ENCODE measurements at places on chromosomes 2 and 18.

DNA sequence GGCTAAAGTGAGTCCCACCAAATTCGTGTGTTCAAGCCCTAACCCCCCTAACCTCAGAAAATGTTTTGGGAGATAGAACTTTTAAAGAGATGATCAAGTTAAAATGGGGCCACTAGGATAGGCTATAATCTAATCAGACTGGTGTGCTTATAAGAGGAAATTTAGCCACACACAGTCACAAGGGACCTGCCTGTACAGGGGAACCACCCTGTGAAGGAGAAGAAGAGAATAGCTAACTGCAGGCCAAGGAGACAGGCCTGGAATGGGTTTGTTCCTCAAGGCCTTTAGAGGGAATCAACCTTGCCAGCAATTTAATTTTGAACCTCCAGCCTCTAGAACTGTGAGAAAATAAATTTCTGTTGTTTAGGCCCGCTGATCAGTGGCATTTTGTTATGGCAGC is 36.0 kb upstream of the TANK start:
- DNase-seq: no peak

DNA sequence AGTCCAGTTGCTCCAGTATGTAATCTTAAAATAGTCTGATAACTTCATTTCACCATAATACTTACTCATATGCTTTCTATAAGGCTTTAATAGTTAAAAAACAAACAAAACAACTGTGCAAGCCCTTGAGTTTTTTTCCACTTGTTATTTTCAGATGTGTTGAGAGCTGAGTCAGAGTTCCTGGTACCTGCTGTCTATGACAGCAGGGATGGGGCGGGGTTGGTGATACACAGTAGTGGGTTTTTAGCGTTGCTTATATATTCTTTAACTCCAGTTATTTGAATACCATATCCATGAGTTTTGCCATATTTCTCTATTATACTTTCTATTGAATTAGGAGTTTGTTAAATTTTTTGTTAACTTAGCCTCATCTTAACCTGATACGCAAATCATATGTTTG is 5.0 kb downstream of the NAPG start:
- DNase-seq: no peak

GRCh38 chr2:38697116-38697840 is 31.4 kb downstream of the GALM start:
- no peak for DNase-seq

GRCh38 chr2:20634507-20635112 is 16.3 kb downstream of the HS1BP3 start:
- no peak for DNase-seq

- DNase-seq: no peak
Measured at GRCh38 chr2:116879650-116880160, 934.8 kb upstream of the DDX18 start.

DNA sequence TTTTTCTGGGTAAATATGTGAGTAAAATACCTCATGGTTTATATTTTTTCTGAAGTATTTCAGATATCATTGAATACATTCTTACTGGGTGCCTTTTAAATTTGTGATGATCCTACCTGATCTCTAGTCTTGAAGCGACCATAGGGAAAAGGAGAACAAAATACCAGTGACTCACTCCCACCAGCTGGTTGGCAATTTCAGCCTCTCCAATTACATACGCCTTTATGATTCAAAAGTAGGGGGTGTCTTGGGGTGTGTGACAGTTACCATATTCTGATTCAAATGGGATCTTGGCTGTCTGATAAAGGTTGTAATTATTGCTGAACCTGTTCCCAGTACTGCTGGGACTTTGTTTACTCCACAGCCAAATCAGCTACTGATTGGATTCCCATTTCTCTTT is 175.9 kb upstream of the NXPH2 start:
- no peak for DNase-seq

DNA sequence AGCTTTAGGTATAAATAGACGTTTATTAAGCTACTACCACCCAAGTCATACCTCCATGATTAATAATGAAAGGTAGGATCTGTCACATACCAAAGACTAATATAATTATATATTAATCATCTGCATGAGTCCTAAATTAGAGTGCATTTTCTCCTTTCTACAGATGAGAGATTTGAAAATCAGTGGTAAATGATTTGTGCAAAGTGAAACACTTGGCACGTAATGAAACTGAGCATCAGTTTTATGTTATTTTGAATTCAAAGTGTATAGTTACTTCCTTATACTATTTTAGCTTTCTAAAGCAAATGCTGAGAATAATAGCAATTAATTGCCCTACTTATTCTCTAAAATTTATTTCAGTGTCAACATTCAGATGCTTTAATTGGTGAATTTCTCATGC is 615.3 kb downstream of the TRIB2 start:
- no peak for DNase-seq

DNA sequence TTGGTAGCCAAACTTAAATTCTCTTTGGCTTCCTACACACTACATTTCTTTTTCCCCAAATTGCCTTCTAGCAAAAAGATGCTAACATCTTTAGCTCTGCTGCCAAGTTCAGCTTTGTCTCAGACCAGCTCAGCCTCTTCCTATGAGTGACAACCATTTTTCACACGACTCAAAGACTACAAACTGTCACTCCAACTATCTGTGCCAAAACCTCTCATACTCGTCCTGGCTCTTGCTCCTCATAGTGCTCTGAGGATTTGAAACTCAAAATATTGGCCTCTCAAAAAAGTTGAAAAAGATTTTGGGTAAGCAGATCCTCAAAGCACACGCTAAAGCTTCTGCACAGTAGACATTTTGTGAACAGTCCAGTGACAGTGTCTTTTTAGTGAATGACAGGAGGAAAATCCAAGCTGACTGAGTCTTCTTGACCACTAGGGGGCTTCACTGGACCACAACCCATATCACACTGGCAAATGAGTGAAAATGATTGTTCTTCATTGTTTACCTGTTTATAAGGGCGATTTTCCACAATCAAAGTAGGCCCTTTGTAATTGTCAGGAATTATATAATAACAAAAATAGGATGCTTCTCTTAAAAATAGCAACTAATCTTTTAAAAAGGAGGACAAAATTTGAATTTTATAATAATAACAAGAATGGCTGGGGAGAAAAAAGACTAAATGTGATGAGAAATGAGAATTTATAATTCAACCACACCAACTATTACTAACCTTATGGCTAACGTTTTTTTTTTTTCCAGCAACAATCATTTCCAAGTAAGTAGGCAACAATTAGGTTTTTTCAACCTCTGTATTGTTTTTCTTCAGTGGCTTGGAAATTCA is 85.5 kb upstream of the PGAP1 start:
- no peak for DNase-seq

DNA sequence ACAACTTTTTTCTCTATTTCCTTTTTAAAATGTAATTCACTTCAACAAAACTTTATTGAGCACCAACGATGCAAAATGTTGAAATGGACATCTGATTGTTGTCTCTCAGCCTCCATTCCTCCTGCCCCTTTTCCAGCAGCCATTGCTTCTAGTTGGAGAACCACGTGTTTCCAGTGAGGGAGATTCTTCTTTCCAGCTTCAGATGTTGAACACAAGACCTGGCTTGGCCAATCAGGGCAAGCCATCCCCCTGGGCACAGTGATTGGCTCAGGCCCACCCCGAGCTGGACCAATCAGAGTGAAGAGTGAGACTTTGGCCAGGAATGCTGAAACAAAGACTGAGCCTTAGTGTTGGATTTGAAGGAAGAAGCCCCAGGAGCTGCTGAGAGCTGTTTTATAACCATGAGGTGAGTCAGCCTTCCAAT is 59.0 kb downstream of the E2F6 start:
- no peak for DNase-seq

DNA sequence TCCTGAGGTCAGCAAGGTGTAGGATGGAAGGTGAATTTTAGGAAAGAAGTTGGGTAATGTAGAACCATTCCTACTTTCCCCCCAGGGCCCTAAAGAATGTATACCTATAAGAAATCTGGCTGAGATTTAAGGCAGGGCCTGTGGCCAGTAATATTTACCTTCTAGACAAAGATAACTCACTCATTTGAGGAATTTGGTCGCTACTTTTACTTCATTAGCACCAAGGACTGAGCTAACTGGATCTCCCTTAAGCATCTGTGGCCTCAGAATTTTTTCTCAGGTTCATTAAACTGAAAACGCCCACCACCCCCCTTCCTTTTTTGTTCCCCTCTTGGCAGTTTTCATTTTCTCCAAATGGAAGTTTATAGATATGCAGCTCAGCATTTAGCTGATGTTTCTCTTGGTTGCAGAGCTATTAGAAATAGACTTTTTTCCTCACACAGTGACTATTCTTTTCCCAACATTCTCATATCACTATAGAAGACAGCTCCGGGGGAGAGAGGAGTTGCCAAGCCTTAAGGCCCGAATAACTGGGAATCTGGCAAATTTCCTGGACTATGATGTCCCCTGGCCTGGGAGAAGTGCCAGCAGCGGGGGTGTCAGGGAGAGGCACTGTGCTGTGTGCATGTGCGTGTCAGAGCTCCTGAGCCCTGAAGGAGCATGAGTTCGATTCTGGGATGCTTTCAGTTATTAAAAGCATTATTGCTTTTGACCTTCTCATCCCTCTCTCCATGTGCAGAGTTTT is 310.9 kb downstream of the PRKCE start:
- peak; percentile 78 for DNase-seq

- DNase-seq: no peak
Measured at GRCh38 chr2:128214866-128215460, 103.7 kb downstream of the HS6ST1 start.

DNA sequence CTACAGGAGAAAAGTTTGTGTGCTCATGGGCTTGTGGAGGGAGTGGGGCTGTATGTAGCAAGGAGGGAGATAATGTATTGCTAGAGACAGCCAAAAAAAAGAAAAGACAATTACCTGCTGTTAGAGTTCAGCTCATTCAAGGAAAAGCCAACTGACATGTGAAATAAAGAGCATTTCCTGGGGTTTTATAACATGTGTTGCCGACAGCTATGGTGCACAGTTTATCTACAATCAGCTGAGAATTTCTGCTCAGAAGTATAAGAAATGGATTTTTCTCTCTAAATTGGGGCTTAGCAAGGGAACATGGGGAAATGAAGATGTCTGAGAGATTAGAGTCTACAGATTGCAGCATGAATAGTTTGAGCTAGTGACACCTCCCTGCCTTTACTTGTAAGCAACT is 674.1 kb downstream of the SUCLG1 start:
- no peak for DNase-seq

GRCh38 chr2:142991295-142991694 is 113.8 kb downstream of the KYNU start:
- DNase-seq: no peak

DNA sequence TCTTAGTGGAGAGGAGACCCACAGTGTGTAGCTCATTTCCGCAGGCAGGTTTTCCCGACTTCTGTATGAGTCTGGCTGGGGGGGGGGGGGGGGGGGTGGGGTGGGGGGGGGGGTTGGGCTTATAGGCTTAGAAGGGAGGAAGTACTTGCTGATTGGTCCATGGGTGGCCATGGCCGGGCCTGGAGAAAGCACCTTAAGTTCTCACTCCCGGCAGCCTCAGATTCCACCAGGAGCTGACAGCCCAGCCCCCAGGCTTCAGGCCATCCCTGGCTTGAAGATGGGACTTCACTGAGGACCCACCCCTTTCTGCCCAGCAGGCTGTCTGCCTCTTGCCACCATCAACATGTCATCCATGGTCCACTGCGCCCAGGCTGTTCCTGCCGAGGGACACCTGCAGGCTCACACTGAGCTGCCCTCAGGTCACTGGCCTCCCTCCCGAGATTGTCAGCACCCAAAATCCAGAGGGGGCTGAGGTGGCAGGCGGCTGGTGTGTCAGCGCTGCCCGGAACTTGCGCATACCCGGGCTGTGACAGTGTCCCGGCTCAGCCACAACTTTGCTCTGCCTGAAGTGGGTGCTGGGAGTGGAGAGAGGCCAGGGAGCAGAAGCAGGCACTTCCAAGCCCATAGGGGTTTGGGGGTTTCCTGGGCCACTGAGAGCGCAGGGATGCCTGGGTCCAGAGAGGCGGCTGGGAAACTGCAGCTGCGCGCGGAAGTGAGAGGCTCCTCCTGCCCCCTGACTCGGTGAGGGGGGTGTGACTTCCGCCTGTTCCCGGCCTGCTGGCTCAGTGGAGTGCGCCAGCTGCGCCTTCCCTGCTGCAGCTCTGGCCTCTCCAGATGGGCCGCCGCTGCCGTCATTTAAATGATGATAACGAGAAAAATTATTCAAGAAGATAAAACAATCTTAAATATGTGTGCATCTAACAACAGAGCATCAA is 256.1 kb downstream of the RPRM start:
- DNase-seq: no peak

GRCh38 chr2:192126912-192127311 is 67.8 kb downstream of the TMEFF2 start:
- DNase-seq: no peak

DNA sequence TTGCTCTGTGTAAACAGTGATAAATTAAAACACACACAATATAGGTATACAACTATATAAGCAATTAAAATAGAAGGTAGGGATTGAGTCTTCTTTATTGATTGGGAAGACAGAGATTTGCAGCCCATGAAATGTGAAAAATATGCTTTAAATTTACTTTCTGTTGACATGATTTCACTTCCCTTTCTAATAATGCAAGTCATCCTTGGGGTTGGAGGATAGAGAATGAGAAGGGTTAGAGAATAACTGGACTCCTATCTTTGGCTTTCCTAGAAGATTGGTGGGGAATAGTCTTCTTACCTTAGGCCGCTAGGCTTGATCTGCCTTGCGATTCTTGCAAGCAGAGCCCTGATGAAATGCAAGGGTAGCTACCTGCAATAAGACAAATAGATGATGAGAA is 339.8 kb downstream of the NYAP2 start:
- no peak for DNase-seq

DNA sequence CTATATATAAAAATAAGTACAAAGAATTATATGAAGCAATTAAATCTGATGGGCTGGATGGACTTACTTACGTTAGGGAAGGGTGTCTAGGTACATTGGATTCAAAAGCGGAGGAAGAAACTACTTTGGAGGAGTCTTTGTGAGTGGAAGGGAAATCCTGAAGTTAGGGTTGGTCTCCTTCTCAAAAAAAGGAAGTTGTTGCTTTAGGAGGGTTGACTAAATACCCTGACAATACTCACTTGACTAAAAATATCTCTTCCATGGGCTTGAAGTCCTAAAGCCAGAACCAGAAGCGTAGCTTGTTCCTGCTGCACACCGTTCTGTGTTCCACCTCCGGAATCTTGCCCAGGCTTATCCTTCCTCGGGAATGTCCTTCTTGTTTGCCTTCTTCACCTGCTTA is 143.3 kb upstream of the ZEB2 start:
- DNase-seq: no peak

DNA sequence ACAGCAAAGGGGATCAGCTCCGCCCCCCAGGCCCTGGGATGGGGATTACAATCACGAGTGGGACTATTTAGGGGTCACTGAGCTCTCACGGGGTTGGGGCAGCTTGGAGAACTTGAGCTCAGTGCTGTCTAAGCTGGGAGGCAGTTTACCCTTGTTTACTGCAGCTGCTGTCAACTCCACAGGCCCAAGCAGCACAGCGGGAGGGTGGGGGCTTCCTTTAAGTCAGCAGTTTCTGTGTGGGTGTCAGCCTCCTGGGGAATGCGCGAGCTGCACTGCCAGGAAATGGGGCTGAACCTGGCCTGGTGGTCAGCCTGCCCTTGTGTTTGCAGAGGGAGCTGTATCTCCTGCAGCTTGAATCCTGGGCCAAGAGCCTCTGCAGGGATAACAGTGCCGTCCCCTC is 29.8 kb downstream of the TOGARAM2 start:
- DNase-seq: no peak

GRCh38 chr2:170778900-170779299 is 8.7 kb downstream of the ERICH2 start:
- no peak for DNase-seq

GRCh38 chr18:3520230-3521085 is 70.5 kb downstream of the TGIF1 start:
- DNase-seq: no peak

- DNase-seq: no peak
Measured at GRCh38 chr2:238627899-238628298, 201.2 kb downstream of the ASB1 start.
